ENCODE measurements at places on chromosomes 5 and 9.

- no peak for DNase-seq
These were observed 280.3 kb upstream of the KLF9 start for GRCh38 chr9:70694758-70695157.

- DNase-seq, result no peak
These were observed 317.6 kb downstream of the CWC27 start for GRCh38 chr5:65086234-65086890.

DNA sequence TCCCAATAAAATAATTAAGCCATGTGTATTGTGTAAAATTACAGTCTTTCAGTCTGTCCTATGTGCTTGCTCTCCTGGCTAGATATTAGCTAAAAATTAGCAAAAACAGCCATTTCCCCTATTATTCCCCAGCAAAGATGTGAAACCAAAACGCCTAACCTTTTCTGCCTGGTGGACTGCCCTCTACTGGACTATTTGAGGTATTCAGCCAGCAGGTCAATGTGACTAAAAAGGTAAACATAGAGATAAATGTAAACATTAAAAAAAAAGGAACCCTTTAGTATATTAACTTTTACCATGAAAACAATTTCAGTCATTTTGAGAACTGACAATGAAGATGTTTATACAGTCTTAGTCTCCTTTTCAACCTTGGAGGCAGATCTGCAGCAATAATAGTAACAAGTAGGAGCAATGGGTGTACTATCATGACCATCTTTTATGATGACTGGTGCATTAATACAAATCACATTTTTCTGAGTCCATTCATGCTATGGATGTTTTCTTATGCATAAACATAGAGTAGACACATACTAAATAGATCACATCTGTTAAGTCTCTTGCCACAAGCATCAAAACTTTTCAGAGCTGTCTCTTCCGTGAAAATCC, 10.1 kb downstream of the ATG12 start:
- DNase-seq, result no peak

DNA sequence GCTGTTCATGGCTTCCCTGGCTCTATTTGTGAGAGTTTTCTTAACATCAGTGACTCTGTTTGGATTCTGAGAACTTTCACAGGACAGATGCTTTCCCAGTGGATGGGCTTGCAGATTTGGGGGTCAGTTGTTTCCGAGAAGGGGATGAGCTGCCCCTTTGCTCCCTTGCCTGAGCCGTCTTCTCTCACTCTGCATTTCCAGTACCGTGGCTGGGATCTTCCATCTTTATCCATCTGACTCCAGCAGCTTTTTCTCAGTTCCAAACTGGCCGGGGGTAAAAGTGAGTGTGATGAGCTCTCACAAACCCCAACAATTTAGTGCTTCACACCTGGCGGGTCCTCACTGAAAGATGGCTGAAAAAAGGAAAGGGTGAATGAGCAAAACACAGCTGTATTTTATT, 79.1 kb downstream of the TENT4A start:
- DNase-seq, result no peak

GRCh38 chr9:18903450-18903849, 129.6 kb downstream of the SAXO1 start:
- no peak for DNase-seq

DNA sequence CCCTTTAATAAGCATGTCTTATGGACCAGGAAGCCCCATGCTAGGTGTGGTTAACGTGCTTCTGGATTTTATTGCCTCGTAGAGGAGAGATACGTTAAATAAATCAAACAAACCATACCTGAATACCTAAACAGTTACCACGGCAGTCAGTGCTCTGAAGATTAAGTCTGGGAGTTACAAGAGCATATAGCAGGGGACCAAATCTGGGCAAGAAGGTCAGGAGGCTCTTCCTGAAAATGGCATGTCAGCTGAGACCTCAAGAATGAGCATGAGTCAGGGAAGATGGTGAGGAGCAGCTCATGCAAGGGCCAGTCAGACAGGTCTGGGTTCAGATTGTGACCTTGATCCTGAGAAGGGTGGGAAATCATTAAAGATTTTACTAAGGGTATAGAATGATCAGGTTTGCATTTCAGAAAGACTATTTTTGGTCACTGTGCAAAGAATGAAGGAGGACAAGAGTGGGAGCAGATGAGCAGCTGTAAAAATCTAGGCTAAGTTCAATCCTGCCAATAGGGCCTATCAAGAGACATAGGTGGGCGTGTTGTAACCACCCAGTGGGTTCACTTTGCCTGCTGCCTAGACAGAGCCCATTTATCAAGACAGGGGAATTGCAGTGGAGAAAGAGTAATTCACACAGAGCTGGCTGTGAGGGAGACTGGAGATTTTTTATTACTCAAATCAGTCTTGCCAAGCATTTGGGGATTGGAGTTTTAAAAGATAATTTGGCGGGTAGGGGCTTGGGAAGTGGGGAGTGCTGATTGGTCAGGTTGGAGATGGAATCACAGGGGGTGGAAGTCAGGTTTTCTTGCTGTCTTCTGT, 4.8 kb upstream of the ZNF366 start:
- no peak for DNase-seq

Data from forelimb muscle (tissue), 1 donor.